ENCODE measurements at places on chromosomes 7 and 10.

DNA sequence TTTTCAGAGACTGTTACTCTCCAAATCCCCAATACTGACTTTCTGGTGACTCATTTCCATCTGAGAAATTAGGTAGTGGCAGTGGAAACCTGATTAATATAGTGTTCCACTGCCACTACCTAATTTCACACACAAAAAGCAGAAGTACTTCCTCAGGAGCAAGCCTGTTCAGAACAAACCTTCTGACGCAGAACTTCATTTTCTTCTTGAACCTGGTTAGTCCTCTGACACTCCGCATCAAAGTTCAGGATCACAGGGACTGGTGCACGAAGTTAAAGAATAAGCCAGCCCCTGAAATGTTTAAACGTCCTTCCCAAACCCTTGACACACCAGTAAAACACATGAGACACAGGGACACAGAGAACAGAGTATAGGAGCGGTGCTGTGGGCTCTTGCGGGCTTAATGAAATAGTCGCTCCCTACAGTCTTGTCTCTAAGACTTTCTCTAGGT, 4.4 kb downstream of the WDR91 start:
- peak; percentile 38 for DNase-seq

GRCh38 chr7:127959770-127960169, 71.5 kb downstream of the LRRC4 start:
- DNase-seq = no peak

DNA sequence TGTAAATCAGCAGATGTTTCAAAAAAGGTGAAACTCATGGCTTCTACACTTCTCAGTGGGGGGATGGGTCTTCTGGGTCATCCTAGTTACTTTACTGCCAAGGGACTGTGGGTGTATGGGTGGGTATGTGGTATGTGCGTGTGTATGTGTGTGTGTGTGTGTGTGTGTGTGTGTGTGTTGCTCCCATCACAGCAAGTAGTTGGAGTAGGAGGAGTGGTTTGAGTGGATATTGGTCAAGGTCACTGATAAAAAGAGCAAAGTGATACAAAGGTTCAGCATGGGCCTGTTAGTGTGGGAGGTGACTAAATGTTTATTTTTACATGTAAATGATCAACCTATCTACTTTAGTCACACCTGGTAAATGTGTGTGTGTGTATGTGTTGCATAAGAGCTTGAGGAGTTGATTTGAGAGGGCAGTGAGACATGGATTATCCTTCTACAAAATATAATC, 11.8 kb upstream of the COBL start:
- no peak for DNase-seq

DNA sequence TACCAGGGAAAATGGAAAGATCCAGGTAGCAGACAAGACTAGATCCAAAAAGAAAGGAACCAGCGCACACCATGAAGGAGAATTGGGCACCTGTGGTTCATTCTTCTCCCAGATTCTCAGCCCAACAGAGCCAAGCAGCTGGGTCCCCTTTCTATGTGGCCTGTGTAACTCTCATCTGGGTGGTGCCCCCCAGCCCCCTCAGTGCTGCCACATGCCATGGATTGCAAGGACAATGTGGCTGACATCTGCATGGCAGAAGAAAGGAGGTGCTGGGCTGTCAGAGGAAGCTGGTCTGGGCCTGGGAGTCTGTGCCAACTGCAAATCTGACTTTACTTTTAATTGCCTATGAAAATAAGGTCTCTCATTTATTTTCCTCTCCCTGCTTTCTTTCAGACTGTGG, 21.4 kb downstream of the PRSS2 start:
- DNase-seq = no peak

DNA sequence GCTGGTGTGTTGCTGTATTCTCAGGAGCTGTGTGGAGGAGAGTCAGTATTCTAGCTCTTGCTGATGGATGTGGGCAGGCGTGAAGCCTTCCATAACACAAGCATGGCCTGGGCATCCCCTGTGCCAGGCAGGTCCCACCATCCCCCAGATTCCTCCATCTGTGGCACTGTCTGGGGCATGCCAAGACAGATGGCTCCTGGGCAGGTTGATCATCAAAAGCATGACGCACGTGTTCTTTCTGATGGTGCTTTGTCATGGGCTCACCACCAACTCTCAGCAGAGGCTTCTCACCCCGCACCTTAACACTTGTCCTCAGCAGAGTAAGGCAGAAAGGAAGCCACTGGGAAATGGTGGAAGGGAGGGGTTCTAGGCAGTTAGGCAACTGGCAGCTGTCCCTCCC, 364.3 kb downstream of the PLXNA4 start:
- no peak for DNase-seq

- DNase-seq = peak; percentile 18
These were observed 575 bp downstream of the DLG5 start for GRCh38 chr10:77925795-77926565.

GRCh38 chr10:84798312-84798711, 469.9 kb downstream of the CCSER2 start:
- no peak for DNase-seq

DNA sequence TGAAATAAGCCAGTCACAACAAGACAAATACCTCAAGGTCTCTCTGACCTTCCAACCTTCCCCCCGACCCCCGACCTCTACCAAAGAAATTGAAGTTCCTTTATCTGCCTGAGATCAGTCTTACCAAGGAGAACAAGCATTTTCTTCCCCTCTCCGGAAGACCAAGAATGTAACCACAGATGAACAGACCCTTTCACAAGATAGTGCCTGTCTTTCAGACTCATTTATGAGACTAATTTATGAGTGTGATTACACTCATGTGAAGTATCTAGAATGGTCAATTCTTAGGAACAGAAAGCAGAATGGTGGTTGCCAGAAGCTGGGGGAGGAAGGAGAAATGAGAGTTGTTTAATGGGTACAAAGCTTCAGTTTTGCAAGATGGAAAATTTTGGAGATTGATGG, 108.9 kb upstream of the MKLN1 start:
- peak; percentile 88 for DNase-seq

GRCh38 chr10:98029149-98030092, 1.0 kb downstream of the CRTAC1 start:
- no peak for DNase-seq

GRCh38 chr10:44465401-44466115, 80.7 kb upstream of the CXCL12 start:
- no peak for DNase-seq

- peak; percentile 56 for DNase-seq
These were observed 32.7 kb downstream of the DNMBP start for GRCh38 chr10:99976886-99977665.

DNA sequence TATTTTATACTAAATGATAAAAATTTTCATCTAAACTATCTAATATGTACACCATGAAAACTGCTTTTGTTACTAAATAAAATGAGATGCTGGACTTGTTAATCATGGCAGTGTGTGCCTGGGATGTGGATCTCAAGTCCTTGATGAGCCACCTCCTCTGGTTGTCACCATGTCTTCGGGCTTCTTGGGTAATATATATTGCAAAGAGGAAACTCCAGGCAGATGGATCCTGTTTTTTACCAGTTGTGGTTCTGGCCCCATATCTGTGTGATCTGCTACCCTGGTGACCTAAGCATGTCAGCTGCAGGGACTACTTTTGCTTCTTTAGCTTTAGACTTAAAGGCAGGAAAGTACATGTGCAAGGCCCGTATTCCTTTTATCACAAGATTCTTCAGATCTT, 46.2 kb downstream of the TMEM60 start:
- peak; percentile 92 for DNase-seq

All from inflammatory macrophage treated with lipopolysaccharide for 4 hours (primary cell).